HFFc6 (cell line): ENCODE measurements at places on chromosomes 12 and 14.

DNA sequence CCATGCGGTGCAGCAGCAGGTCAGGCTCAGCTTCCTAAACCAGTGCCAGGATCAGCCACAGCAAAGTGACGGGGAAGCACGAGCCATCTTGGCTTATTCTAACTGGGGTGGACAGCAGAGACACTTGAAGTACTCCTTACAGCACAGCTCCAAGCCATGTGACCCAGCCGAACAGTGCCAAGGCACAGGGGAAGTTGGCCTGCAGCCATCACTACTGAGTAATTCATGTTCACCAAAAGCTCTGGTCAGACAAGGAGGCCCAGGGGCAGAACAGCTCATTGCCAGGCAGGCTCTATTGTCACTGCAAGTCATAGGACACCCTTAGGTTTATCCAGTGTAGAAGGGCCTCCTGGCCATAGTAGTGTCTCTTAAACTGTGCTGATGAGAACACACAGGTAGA lies 23.4 kb upstream of the SLC35F4 start:
- no peaks in the 10 kb centered on the region for H3K4me1 ChIP-seq
- H3K36me3 ChIP-seq, result no peaks in the 10 kb centered on the region
- DNase-seq, result no peak
- no peak overlapping the region for H3K4me3 ChIP-seq
- no peak overlapping the region for H3K27ac ChIP-seq

GRCh38 chr14:93898081-93898611 lies 29.0 kb upstream of the FAM181A start:
- H3K27me3 ChIP-seq, result peaks cover 8% of the 10 kb centered on the region
- no peak overlapping the region for H3K4me3 ChIP-seq
- H3K36me3 ChIP-seq, result no peaks in the 10 kb centered on the region

- H3K36me3 ChIP-seq, result peaks cover 10% of the 10 kb centered on the region
- no peaks in the 10 kb centered on the region for H3K4me1 ChIP-seq
- no peak overlapping the region for H3K27ac ChIP-seq
Observed at GRCh38 chr14:104294983-104295680, 156.7 kb downstream of the KIF26A start.

- H3K4me1 ChIP-seq, result no peaks in the 10 kb centered on the region
- H3K27ac ChIP-seq, result no peak overlapping the region
- H3K4me3 ChIP-seq, result no peak overlapping the region
Observed at GRCh38 chr14:100738704-100739131, 12.0 kb downstream of the DLK1 start.

- H3K27ac ChIP-seq, result no peak overlapping the region
- H3K4me3 ChIP-seq, result no peak overlapping the region
- H3K27me3 ChIP-seq, result no peaks in the 10 kb centered on the region; the same call in 1 of the 2 replicates
Observed at GRCh38 chr14:100294213-100294962, 11.9 kb downstream of the SLC25A29 start.

GRCh38 chr12:93918262-93918661 lies 230.1 kb upstream of the PLXNC1 start:
- no peak overlapping the region; the same call in 1 of the 2 replicates for H3K4me3 ChIP-seq
- H3K36me3 ChIP-seq, result peaks cover 9% of the 10 kb centered on the region
- peaks cover 76% of the 10 kb centered on the region for H3K4me1 ChIP-seq
- peak; percentile 91 for DNase-seq
- peaks cover 2% of the 10 kb centered on the region for H3K27me3 ChIP-seq
